ENCODE measurements at places on chromosomes 6 and 20. TPM values are rescaled to one million over a fixed set of nuclear protein-coding genes. Genes with fewer than 3 reads are reported as not detected.

DSP gene
- total RNA-seq: 3.4 TPM

CD109 gene
- 19.0 TPM for total RNA-seq

GRCh38 chr20:9392892-9393857 is 121.2 kb upstream of the LAMP5 start:
- DNase-seq: peak; percentile 65

DNA sequence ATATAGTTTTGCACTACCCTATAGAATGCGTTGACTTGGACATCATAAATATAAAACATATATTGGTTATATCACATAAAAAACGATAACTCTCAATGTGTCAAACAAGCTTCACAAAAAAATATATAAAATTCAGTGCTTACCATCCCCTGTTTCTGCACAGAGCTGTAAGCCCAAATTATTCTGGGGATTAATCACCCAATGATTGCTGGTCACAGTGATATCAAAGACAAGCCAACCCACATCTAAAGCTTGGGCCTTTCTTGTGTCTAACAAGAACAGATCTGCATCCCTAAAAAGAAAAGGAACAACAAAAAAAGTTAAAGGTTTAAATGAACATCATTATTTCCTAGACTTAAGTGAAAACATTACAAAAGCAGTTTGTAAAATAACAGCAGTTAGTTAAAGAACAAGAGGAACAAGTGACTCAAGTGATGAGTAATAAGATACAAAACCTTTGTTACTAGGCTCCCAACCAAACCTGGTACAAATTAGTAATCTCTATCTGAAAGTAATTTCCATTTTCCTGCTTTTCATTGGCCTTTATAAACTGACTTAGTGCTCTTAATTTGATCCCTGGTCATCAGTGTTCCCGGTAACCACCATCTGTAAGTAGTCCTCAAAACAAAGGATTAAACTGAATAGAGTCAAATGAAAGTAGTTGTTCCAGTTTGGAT is 81.1 kb downstream of the BMP5 start:
- peak; percentile 73 for DNase-seq

All from HT1080 (cell line).